A549 (cell line): ENCODE measurements at places on chromosomes 1 and 21. TPM values are rescaled to one million over a fixed set of nuclear protein-coding genes. Genes with fewer than 3 reads are reported as not detected.

LAPTM5 gene
- 0.06 to 0.26 TPM (median 0.09 TPM) in 3 replicates for polyA plus RNA-seq

- peak; percentile 13 for DNase-seq
These were observed 31.3 kb downstream of the SMAP2 start for GRCh38 chr1:40404670-40405462.

GRCh38 chr1:7422081-7422480 is 349.0 kb upstream of the VAMP3 start:
- no peak for DNase-seq

GRCh38 chr1:23799570-23800399 is 769 bp downstream of the GALE start:
- DNase-seq = peak; percentile 86

GRCh38 chr21:31830701-31831100 is 42.1 kb upstream of the HUNK start:
- DNase-seq = no peak

DNA sequence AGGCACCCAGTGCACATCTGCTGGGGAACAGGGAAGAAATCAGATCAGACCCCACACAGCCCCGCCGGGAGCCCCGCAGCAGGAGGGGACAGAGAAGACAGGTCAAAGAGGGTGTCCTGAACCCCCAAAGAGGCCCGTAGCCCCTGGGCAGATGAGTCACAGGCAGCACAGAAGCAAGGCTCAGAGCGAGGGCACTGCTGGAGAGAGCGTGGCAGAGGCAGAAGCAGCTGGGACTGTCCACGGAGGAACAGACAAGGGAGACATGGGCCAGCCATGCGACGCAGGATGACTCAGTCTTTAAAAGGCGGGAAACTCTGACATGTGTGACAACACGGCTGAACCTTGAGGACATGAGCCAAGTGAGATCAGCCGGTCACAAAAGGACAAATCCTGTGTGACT is 14.5 kb upstream of the PRDM16 start:
- no peak for DNase-seq

- no peak for DNase-seq
These were observed 27.0 kb downstream of the ST6GALNAC3 start for GRCh38 chr1:76101548-76101947.

- DNase-seq = no peak
These were observed 8.8 kb upstream of the ID3 start for GRCh38 chr1:23567996-23568607.

GRCh38 chr1:241163363-241163762 is 193.6 kb downstream of the RGS7 start:
- DNase-seq = no peak

B3GALT2 gene
- not detected in 3 replicates for polyA plus RNA-seq

GRCh38 chr1:204350857-204351573 is 8.7 kb downstream of the PLEKHA6 start:
- DNase-seq = no peak

- DNase-seq = no peak
These were observed 108.6 kb downstream of the OLFML2B start for GRCh38 chr1:161915051-161915503.

HFM1 gene
- polyA plus RNA-seq = 0.04 to 0.08 TPM (median 0.07 TPM) in 3 replicates

GRCh38 chr1:159088050-159088449 is 11.5 kb upstream of the AIM2 start:
- DNase-seq = no peak

GJA8 gene
- not detected in 3 replicates for polyA plus RNA-seq

GRCh38 chr1:220887202-220887519 is 7.9 kb downstream of the HLX start:
- no peak for DNase-seq

PALMD gene
- polyA plus RNA-seq = 2.6 to 3.1 TPM (median 3.1 TPM) in 3 replicates

LDLRAP1 gene
- 9.9 to 10.9 TPM (median 10.1 TPM) in 3 replicates for polyA plus RNA-seq

DNA sequence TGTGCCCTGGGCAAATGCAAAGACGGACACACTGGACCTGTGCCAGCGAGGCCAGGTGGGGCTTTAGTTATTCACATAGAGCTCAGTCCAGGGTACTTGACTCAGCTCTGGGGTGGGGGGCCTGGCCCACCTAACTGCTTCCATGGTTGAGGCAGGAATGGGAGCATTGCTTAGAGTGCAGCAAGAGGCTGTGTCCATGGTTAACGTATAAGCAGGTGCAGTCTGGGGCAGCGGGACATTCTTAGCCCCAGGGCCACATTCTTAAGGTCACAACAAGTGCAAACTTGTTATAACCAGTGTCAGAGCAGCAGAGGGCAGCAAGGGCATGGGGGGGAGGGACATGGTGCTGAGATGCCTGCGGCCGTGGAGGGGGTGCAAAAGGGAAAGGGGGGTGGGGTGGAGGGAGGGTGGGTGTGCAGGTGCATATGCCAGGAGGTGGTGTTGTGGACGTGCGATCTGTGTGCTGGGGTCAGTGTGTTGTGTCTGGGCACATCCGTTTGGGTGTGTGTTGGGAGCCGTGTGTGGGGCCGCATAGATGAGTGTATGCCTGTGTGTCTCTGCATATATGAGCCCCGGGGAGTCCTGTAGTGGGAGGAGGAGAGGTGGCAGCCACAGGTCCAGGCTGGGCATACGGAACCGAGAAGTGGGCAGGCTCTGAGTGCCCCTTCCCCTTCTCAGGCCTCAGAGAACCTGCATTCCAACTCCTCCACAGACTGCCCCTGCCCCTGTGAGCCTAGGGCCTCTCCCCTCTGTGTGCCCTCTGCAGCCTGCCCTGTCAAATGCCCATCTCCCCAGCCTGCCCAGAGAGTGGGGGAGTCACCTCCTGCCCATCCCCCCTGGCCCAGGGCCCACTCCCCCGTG is 8.4 kb downstream of the KCNJ10 start:
- DNase-seq = no peak

- DNase-seq = no peak
These were observed 154.8 kb downstream of the SLC45A1 start for GRCh38 chr1:8472668-8473067.

LDLRAD1 gene
- polyA plus RNA-seq = not detected in 3 replicates

GRCh38 chr1:34441259-34442069 is 264.8 kb downstream of the C1orf94 start:
- DNase-seq = no peak

GRCh38 chr1:50812346-50812745 is 147.7 kb downstream of the FAF1 start:
- DNase-seq = no peak

GRCh38 chr21:33947451-33948095 is 32.0 kb upstream of the ATP5PO start:
- DNase-seq = peak; percentile 91

NTRK1 gene
- polyA plus RNA-seq = 0.08 to 0.18 TPM (median 0.10 TPM) in 3 replicates

SPATA21 gene
- polyA plus RNA-seq = 0.09 to 0.12 TPM (median 0.10 TPM) in 3 replicates

SPRR2F gene
- polyA plus RNA-seq = not detected in 3 replicates

GRCh38 chr1:224168859-224169380 is 14.1 kb upstream of the DEGS1 start:
- peak; percentile 55 for DNase-seq

DNA sequence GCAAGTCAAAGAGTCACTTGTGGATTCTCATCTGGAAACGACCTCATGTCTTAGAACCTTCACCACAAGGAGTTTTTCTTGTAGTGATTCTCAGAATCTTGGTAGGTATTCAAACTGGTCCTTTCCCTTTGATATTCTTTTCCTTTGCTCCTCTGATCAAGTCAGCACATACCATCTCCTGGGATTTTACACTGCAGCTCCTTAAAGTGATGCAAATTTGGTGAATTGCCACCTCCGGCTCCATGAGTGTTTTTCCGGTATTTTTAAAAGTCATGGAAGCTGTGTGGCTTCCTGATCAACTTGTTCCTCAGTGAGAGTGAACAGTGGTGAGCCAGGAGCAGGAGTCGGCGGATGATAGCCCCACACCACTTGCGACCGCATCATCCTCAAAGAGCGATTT is 182.1 kb upstream of the DAB1 start:
- DNase-seq = no peak

SAMD13 gene
- polyA plus RNA-seq = 0.28 to 0.59 TPM (median 0.53 TPM) in 3 replicates

DNA sequence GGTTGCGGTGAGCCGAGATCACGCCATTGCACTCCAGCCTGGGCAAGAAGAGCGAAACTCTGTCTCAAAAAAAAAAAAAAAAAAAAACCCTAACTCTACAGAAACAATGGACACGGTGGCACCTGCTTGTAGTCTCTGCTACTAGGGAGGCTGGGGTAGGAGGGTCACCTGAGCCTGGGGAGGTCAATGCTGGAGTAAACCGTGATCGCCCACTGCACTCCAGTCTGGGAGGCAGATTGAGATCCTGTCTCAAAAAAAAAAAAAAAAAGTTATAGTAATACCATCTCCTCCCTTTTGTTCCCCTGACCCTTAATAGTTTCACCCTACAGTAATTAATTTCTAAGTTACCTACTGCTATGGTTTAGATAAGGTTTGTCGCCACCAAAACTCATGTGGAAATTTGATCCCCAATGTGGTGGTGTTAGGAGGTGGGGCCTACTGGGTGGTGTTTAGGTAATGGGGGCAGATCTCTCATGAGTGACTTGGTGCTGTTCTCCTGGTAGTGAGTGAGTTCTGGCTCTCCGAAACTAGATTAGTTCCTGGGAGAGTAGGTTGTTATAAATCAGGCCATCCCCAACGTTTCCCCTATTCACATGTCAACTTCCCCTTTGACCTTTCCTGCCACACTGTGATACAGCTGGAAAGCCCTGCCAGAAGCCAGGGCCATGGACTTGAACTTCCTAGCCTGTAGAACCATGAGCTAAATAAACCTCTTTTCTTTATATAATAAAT is 9.8 kb downstream of the FBXO42 start:
- no peak for DNase-seq

GRCh38 chr1:100750005-100750885 is 30.7 kb downstream of the VCAM1 start:
- DNase-seq = peak; percentile 3

DNA sequence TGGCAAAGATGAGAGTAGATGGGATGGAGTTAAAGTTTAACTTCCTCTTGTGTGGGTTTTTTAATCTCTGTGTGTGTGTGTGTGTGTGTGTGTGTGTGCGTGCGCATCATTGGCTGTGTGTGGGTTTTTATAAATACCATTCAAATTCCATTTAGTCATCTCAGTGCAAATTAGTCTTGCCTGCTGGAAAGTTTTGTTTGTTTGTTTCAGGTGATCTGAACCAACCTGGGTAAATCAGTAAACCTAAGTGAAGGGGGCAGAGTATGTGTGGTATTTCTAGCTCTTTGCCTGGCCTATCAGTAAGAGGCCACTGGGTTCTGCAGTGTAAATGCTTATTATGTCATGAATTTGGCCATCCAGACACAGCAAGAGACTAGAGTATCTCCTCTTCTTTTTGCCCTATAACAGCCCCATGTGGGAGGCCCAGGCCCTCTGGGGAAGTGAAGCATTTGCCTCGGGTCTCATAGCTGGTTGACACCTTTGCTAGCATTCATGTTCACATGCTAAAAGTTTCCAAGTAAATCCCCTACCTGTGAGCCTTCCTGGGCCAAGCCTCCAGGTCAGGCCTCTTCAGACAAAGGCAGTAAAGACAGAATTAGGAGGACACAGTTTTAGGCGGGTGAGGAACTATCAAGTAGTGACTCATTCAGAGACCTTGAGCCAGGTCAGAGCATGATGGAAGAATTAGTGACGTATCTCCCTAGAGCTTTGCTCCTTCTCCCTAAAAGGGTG is 14.7 kb downstream of the INTS3 start:
- DNase-seq = peak; percentile 39

CELA2B gene
- polyA plus RNA-seq = not detected in 3 replicates

DNA sequence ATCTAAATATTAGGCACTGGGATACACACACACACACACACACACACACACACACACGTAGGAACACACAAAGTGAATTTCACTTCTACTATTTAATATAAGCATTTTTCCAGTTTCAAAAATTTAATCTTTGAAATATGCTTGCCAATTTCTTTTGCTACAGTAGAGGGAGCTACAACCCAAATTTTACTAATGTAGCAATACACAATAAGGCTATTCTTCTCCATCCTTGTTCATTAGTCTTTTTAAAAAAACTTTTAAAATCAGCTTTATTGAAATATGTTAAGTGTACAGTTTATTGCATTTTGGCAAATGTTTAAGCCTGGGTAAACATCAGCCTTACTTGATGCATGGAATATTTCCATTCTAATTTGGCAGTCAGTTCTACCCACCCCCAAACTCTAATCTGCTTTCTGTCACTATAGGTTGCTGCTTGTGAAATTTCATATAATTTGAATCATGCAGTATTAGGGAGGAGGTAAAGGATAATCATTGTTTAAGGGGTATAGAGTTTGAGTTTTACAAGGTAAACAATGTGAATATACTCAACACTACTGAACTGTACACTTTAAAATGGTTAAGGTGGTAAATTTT is 93.0 kb upstream of the TENT5C start:
- DNase-seq = no peak

DNA sequence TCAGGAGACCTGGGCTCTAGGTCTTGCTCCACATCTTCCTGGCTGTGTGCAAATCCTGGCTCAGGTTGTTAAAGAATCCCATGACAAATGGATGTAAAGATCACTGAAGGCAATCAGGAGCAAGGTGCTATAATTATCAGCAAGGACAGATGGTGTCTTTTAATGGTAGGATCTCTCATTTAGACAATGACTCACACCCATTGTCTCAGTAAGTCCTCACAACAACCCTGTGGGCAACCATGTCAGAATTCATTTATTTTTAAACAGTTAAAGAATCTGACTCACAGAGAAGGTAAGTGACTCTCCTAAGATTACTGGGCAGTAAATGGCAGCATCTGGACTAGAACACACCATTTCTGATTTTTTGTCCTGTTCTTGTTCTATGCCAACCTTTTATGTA is 32.8 kb downstream of the RNASEL start:
- no peak for DNase-seq

DNA sequence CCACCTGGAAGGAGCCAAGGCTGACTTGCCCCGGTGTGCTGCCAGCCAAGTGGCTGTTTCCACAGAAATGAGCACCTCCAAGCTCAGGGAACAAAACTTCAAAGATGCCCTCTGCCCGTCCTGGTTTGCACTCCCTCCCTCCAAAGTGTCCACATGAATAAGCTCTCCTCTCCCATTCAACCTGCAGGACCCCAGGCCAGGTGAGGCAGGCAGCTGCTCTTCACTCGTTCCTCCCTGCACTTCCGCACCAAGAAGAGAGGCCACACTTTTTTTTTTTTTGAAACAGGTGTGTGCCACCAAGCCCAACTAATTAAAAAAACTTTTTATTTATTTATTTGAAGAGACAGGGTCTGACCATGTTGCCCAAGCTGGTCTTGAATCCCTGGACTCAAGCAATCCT is 18.5 kb upstream of the CLIC4 start:
- no peak for DNase-seq

- no peak for DNase-seq
These were observed 499.6 kb downstream of the MRPL39 start for GRCh38 chr21:25107708-25108107.

DNA sequence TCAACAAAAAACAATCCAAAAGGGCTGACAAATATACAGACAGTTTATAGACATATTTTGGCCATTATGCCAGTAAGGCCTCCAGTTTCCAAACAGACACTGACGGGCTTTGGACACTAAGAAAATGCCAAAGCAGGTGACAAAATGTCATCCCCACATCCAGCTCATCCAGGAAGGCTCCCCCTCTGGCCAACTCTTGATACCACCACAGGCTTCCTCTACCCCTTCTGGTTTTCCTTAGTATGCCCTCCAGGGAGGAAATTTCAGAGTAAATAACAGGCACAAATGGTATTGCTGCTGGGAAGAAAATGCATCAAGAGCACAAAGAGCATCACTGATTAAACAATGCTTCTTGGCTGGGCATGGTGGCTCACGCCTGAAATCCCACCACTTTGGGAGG is 225.3 kb downstream of the VAV3 start:
- DNase-seq = no peak

MANEAL gene
- 13.8 to 15.5 TPM (median 15.5 TPM) in 3 replicates for polyA plus RNA-seq

- DNase-seq = no peak
These were observed 1134.7 kb upstream of the ADGRL2 start for GRCh38 chr1:80666073-80666472.

MTOR gene
- polyA plus RNA-seq = 15.7 to 16.0 TPM (median 15.8 TPM) in 3 replicates
